Activated T-cell treated with anti-CD3 and anti-CD28 coated beads, Interleukin-2, amount 50 U/mL, for 24 hours (primary cell): ENCODE measurements at places on chromosomes 3 and 15.

GRCh38 chr3:64927689-64928088, 239.9 kb upstream of the ADAMTS9 start:
- no peaks in the 10 kb centered on the region for H3K27me3 ChIP-seq
- H3K4me3 ChIP-seq: no peak overlapping the region
- no peak overlapping the region for H3K27ac ChIP-seq
- H3K4me1 ChIP-seq: no peaks in the 10 kb centered on the region
- no peaks in the 10 kb centered on the region for H3K36me3 ChIP-seq
- no peak for DNase-seq

- H3K27me3 ChIP-seq: no peaks in the 10 kb centered on the region
- peaks cover 24% of the 10 kb centered on the region for H3K36me3 ChIP-seq
- H3K27ac ChIP-seq: no peak overlapping the region
- no peaks in the 10 kb centered on the region for H3K4me1 ChIP-seq
Observed at GRCh38 chr3:158395421-158395820, 175.6 kb upstream of the MLF1 start.

DNA sequence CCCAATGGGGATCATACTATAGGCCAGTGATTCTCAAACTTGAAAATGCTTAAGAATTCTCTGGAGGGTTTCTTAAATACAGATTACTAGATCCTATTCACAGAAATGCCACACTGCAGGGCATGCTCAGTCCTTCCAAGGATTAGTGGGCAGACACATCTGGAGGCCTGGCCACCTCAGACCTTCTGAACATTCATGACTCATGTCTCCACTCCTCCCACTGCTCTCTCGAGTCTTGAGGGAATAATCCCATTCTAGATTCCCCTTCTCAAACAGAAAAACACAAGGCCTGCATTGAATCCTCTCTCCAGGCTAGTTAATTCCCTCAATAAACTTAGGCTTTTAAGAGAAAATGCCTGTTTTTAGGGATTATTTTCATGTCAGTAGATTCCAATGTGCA, 22.1 kb downstream of the ZNF621 start:
- H3K27me3 ChIP-seq: peaks cover 4% of the 10 kb centered on the region
- H3K4me1 ChIP-seq: no peaks in the 10 kb centered on the region
- no peaks in the 10 kb centered on the region for H3K36me3 ChIP-seq
- no peak overlapping the region for H3K4me3 ChIP-seq
- DNase-seq: no peak
- H3K27ac ChIP-seq: no peak overlapping the region

- no peaks in the 10 kb centered on the region for H3K36me3 ChIP-seq
- no peak overlapping the region for H3K4me3 ChIP-seq
- H3K27me3 ChIP-seq: no peaks in the 10 kb centered on the region
- peak; percentile 51 for DNase-seq
Observed at GRCh38 chr3:177777699-177778098, 580.4 kb upstream of the TBL1XR1 start.
